ENCODE measurements at places on chromosomes 3 and 15.

GRCh38 chr3:27568393-27568792 is 84.2 kb upstream of the SLC4A7 start:
- no peak for DNase-seq

GRCh38 chr3:173225351-173225750 is 84.3 kb upstream of the SPATA16 start:
- DNase-seq: no peak

DNA sequence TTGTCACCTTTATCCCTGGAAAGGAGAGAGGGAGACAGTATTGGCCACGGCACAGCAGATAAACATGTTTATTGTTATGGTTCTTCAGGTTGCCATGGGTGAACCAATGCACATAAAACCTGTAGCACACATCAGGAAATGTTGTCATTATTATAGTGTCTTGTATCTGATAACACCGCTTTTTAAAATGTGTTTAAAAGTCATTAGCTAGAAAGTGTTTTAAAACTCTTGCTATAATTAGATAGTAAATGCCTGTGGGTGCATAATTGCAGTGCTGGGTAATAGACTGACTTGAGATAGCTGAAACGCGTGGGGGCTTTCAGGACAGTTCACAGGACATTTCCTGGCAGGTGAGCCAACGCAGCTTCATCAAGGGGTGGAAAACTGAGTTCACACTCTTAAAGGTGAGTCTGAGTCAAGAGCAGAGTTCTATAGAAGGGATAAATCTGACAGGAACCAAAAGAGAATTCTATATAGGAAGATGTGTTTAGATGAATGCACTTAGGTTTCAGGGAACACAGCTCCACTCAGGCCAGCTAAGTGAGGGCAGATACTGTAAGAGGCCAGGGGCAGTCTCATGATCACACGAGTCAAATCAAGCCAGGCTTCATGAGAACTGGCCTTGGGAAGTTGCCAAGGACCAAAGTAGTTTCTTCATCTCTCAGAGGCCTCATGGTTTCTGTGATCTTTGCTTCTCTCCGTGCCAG is 35.6 kb upstream of the PPP4R2 start:
- DNase-seq: no peak

DNA sequence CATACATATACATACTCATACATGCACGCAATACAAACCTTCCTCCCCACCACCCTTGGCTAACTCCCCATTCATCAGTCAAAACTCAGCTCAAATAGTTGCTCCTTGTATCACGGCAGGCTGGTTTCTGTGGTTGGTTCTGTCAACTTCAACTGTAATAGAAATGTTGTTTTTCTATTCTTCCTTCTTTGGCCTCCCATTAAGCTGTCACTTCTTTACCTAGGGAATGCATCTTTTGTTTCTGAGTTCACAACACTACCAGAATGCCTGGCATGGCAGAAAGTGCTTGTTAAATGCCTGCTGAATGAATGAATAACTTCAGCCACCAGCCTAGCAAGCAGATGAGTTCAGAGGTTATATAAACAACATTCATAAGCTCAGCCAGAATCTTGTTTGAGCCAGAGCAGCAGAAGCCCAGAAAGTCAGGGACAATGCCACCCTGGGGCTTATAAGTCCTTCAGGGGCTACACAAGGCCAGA is 63.1 kb downstream of the B3GALNT1 start:
- DNase-seq: no peak

GRCh38 chr15:88394553-88395145 is 72.5 kb downstream of the MRPL46 start:
- no peak for DNase-seq

DNA sequence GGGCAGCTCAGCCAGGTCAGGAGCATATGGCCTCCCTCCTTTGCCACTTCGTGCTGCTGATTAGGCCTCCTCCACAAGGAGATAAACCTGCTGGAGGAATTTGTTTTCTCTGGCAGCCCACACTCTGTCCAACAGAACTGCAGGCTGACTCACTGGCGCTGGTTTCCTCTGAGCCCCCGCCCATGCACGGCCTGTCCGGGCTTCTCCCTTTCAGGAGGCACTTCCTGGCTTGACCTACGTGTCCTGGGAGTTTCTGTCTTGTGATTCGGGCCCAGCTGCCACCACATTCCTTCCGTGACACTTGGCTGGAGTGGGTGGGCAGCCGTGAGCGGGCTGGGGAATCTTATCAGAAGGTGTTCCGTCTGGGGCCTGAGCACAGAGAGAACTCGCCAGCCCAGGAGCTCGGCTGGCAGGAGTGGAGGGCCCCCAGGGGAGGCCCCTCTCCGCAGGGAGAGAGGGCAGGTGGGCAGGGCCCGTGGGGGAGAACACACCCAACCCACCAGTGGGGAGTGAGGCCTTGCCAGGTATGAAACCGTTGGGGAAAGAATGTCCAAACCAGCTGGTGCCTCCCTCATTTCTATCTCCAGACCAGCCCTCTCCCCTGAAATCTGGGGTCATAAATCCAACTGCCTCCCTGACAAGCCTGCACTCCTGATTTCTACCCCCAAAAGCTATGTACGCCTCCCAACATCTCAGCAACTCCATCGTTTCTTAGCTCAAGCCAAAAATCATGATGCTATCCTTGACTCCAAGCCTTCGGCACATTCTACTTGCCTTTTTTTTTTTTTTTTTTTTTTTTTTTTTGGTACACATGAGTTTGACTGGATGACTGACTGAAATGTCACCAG is 110.6 kb upstream of the MEF2A start:
- DNase-seq: no peak

GRCh38 chr3:87997298-87997697 is 61.5 kb downstream of the CGGBP1 start:
- DNase-seq: no peak

GRCh38 chr3:127997016-127997415 is 55.2 kb upstream of the SEC61A1 start:
- DNase-seq: no peak

DNA sequence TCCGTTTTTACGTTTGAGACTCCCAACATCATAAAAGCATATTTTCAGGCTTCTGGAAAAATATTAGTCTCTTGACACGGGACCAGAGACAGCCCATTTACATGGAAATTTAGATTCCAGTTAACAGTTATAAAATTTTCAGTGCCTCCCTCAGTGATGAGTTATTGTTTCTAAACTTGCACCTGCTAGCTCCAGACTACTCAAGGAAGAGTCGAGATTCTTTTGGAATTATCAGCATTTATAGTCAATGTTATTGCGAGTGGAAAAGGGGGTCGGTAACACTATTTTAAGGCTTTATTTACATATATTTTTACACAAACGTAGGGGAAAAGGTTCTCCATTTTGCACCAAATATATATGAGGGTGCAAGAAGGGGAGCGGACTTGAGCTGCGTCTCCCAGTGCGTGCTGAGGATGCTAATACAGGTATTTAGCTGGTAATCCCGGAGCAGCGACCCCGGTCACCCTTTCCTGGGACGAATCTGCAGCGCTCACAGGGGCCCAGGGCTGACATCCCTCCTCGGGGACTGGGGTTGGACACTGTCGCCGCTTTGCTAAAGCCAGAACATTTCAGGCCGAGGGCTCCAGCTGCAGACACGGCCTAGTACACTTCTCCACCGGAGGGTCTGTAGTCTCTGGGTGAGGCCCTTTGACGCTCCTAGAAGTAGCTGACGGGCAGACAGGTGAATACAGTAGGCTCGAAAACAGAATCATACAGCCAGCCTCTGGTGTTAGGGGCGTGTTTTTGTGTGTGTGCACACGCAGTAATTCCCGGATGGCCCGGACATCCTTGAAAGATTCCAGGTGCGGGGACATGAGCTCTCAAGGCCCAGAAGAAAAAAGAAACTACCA is 729 bp upstream of the ZBTB11 start:
- DNase-seq: no peak

DNA sequence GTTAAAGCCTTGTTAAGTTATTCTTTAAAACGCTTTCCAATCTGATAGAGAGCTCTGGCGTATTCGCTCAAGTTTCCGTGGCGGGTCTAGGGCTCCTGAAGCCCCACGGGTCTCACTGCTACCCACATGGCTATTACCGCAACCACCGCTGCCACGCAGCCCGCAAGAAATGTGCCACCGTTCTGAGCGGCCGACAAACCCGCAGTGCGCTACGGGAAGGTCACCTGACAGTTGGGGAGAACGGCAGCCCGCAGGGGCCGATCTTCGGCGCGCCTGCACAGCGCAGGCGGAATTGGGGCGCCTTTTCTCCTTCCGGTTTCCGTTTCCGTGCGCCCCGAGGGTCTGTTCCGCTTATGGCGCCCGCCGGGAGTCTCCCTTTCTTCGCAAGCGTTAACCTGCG is 76.6 kb upstream of the SNRPN start:
- DNase-seq: no peak

- DNase-seq: no peak
Observed at GRCh38 chr3:69932501-69932900, 67.0 kb upstream of the SAMMSON start.

GRCh38 chr3:8451696-8452095 is 49.9 kb upstream of the LMCD1 start:
- no peak for DNase-seq

- no peak for DNase-seq
Observed at GRCh38 chr3:172449466-172450149, 1.4 kb upstream of the GHSR start.

DNA sequence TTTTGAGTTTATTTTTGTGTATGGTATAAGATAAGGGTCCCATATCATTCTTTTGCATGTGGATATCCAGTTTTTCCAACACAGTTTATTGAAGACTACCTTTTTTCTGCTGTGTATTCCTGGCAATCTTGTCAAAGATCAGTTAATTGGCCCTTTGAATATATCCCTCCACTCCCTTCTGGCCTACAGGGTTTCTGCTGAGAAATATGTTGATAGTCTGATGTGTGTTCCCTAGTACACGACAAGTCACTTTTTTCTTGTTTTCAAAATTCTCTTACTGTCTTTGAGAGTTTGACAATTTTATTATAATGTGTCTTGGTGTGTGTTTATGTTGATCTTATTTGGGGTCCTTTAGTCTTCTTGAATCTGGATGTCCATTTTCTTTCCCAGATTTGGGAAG is 129.2 kb downstream of the ISL2 start:
- no peak for DNase-seq

DNA sequence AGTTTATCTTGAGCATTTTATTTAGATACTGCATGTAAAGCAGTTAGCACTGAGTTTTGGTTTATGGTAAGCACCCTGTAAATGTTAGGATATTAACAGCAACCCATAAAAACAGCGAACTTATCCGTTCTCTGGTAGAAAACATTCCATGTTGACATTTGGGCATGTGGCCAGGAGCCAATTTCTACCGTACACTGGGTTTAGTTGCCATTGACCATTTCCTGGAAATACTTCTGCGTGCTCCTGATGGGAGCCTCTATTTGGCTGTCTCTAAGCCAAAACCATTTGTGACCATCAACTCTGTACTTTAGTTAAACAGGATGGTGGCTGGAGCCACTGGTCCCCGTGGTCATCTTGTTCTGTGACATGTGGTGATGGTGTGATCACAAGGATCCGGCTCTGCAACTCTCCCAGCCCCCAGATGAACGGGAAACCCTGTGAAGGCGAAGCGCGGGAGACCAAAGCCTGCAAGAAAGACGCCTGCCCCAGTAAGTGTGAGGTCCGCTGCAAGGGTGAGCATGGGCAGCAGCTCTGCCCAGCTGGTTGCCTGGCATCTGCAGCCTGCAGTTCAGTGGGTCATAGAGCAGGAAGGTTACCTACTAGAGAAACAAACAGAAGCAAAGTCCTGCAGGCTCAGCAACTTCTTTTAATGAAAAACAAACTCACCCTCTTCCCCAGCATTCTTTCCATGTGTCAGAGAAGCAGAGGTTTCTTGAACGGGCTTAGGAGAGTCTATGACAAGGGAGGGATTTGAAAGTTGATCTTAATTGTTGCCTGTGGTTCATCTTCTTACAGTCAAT is 7.1 kb downstream of the THBS1 start:
- DNase-seq: no peak

GRCh38 chr3:186467969-186468368 is 76.2 kb downstream of the CRYGS start:
- DNase-seq: no peak

DNA sequence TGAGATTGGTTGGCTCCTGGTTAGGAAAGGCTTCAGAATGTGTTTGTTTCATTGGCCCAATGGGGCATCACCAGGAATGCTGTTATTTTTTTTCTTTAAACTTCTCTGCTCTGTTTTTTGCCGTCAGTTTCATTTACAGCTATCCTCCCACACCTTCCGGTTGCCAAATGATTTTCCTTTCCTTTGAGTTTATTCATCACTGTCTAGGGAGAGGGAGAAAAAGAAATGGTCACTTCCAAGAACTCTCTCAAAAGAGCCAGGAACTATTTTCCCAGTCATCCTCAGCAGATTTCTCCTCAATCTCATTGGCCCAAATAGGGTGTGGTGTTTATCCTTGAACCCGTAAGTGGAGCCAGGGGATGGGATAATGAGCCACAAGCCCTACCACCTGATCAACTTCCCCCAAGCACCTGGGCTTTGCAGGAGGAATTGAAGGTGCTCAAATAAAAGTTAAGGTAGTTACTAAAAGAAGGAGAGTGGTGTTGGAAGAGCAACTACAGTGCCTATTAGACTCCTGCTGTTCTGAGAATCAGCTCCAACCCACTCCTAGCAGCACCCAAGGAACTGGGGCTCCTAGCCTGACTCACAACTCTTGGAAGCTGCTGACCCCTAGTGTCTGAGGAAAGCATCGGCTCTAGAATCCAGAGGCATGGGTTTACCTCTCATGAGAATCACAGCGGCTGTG is 183.8 kb upstream of the IL12A start:
- DNase-seq: no peak

GRCh38 chr15:78037328-78037727 is 40.2 kb downstream of the TBC1D2B start:
- no peak for DNase-seq

Measured in activated T-helper 1 cell treated with anti-CD3 and anti-CD28 coated beads, Interleukin-2, amount 50 U/mL, for 16 hours (primary cell).